ENCODE measurements at places on chromosomes 5 and 9. TPM values are rescaled to one million over a fixed set of nuclear protein-coding genes. Genes with fewer than 3 reads are reported as not detected.

Gene CYLC2
- not detected for total RNA-seq

Gene SH3PXD2B
- 51.0 TPM for total RNA-seq

Gene EEIG1
- 20.0 TPM for total RNA-seq

Gene AGXT2
- not detected for total RNA-seq

Gene GNA14
- total RNA-seq: not detected

Gene ADGRD2
- not detected for total RNA-seq

Gene POU5F2
- total RNA-seq: 1.2 TPM

Gene AQP7
- not detected for total RNA-seq

Gene CCDC183
- 0.32 TPM for total RNA-seq

Gene CYSRT1
- total RNA-seq: 0.30 TPM

Gene IL9
- not detected for total RNA-seq

Gene PRRC1
- total RNA-seq: 66.2 TPM

Gene CLIC3
- 3.3 TPM for total RNA-seq

Gene CPLANE1
- total RNA-seq: 24.3 TPM

Gene CAMK4
- 10.3 TPM for total RNA-seq

Gene PHF2
- total RNA-seq: 13.7 TPM

Gene MARCHF3
- total RNA-seq: 58.2 TPM

Gene OBP2B
- total RNA-seq: not detected

Gene MRPL50
- 13.5 TPM for total RNA-seq

Gene SEC24A
- total RNA-seq: 50.5 TPM

Gene TMEM215
- not detected for total RNA-seq

Gene CHSY3
- total RNA-seq: 43.7 TPM

Gene DBH
- not detected for total RNA-seq

Gene SOX30
- total RNA-seq: not detected

Gene TAS2R1
- not detected for total RNA-seq

Gene NOXA1
- 0.18 TPM for total RNA-seq

Gene DDX46
- total RNA-seq: 31.2 TPM

Gene KCNV2
- total RNA-seq: not detected

Gene CACFD1
- 10.4 TPM for total RNA-seq

Gene PCDHB9
- 0.18 TPM for total RNA-seq

Gene TMEM252
- total RNA-seq: not detected

Gene ARID3C
- not detected for total RNA-seq

Gene IL17B
- 0.59 TPM for total RNA-seq

Gene GRXCR2
- total RNA-seq: not detected

Gene S100Z
- not detected for total RNA-seq
